ENCODE measurements at places on chromosomes 5 and 9.

DNA sequence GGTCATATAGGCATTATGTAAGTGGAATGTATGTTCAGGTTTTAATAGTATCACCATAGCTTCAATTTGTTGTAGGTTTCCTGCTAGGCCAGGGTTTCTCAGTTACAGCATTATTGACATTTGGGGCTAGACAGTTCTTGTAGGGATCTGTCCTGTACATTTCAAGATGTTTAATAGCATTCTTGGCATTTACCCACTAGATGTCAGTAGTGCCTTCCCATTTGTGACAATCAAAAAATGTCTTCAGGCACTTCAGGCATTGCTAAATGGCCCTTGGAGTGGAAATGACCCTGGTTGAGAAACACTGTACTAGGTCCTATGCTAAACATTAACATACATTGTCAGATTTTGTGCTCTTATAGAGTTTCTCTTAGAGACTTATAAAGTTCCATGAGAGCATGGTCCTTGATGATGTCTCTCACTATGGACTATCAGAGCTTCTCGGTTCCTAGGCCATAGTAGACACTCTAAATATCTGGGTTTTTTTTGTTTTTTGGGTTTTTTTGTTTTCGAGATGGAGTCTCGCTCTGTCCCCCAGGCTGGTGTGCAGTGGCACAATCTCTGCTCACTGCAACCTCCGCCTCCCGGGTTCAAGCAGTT is 1.4 kb downstream of the KIF20A start:
- DNase-seq = no peak

GRCh38 chr5:91378752-91379211 is 4.3 kb downstream of the ARRDC3 start:
- no peak for DNase-seq

GRCh38 chr5:126519637-126520592 is 75.1 kb downstream of the ALDH7A1 start:
- no peak for DNase-seq

DNA sequence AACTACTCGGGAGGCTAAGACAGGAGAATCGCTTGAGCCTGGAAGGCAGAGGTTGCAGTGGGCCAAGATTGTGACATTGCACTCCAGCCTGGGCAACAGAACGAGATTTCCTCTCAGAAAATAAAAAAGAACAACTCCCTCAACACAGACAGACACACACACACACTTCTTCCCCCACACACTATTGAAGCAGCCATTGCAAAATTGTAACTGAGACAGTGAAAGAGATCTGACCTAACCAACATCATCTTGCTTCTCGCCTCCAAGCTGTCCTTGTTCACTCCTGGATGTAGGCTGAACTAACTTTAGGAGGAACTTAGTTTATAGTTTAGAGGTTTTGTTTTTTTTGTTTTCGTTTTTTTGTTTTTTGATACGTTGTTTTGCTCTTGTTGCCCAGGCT is 13.0 kb upstream of the PLIN2 start:
- DNase-seq = no peak

- peak; percentile 18 for DNase-seq
These were observed 25.6 kb downstream of the CEP78 start for GRCh38 chr9:78261403-78262001.

DNA sequence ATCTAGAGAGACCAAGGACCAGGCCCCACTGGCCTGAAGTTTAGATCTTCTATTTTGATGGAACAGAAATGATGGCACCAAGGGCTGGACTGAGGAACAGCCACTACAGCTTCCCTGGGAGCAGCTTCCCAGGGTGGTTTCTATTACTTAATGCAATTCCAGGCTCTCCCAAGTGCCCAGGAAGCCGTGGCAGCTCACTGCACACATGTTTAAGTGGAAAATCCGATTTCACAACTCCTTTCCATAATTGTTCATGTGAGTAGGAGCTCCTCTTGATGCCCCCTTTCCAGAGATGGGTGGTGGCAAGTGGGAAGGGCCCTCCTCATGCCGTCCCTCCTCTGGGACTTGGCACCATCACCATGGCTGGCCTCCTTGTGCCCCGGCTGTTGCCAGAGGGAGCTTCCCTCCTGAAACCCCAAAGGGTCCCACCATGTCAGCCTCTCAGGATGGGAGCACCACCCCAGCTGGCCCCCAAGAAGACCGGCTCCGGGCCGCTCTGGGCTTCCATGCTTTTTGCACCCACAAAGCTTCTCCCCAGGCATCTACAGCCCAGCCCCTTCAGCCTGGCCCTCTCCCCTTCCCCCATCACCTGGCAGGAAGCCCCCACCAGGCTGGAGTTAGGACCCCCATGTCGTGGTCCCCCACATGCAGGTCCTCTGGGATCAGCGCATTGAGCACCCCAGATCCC is 9.1 kb upstream of the UBAC1 start:
- DNase-seq = no peak

DNA sequence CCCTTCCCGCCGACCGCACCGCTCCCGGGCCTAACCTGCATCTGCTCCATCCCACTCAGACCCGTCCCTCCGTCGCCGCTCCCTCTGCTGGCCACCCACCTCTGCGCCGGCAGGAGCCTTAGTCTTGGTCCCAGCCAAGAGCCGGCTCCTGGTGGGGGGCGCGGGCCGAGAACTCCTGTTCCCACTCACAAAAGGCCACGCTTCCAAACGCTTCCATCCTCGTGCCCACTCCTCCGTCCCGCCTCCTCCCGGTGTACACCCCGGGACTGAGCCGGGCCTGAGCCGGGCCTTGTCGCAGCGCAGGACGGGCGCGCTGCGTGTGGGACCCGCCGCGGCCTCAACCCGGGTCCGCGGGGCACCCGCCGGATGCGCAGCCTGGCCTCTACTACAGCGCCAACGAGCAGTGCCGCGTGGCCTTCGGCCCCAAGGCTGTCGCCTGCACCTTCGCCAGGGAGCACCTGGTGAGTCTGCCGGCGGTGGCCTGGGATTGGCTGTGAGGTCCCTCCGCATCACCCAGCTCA is 7.5 kb downstream of the ADAMTS13 start:
- DNase-seq = no peak

DNA sequence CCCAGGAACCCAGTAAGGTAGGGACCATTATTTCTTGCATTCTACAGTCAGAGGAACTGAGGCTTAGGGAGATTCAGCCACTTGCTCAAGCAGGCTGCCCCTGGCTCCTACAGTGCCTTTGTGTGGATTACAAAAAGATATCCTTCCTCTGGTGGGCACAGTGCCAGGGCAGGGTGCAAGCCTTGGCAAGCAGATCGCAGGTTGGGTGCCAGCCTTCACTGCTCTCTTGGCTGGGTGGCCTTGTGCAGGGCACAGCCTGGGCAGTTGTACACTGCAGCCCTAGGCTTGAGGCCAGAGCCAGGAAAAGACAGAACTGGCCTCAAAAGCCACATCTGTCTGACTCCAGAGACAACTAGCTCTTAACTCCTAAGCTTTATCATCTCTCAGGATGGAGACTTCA is 15.0 kb downstream of the DOCK2 start:
- no peak for DNase-seq

GRCh38 chr9:69243116-69243515 is 69.0 kb downstream of the TJP2 start:
- DNase-seq = no peak

DNA sequence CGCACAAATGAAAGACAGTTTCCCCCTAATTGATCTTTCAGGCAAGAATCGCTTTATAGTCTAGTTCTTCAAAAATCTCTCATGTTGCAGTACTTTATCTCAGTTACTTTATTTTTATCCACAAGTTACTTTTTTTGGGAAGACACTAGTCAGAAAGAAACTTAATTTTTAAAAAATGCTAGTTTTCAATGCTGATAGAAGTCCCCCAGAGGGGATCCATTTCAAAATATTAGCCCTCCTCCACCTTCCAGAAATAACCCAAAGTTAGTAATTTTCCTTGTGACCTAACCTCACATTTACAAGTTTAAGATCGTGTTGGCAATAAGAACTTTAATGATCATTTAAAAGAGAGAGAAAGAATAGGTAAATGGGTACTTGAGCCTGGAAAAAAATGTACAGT is 11.0 kb downstream of the C1QTNF3 start:
- no peak for DNase-seq

DNA sequence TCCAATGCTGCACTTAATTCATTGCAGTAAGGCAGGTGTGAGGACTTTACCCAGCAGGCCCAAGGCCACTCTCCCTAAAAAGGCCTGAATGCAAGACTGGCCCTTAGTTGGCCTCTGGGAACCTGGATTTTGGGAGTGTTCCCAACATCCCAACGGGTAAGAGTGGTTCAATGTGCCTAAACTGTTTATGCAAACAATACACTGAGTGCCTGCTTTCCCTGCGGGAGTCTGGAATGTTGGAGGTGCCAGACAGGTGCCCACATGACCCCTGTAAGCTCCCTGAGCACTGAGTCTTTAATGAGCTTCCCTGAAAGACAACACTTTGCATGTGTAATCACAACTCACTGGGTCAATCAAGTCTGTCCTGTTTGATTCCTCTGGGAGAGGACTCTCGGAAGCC is 37.4 kb downstream of the NSUN2 start:
- no peak for DNase-seq

DNA sequence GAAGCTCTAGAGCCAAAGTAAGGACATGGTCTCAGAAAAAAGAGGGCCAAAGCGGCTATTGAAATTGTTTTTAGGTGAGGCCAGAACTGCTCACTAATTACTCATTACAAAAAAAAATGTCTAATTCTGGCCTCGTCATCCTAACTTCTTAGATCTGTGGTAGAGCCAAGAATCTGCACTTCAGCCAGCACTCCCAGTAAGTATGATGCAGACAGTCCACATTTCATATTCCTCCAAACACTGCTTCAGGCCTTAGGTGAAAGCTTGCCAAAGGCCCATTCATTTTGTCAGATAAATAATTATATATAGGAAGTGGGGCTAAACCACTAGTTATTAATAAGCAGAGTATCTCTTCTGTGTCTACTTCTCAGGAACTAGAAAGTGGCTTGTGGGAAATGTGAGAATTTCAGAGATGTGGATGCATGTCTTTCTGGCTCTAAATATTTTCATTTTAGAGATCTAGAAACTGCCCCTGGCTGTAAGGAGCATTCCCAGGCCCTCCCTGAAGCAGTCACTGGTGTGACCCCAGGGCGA is 554.0 kb downstream of the TLE4 start:
- DNase-seq = no peak

- no peak for DNase-seq
These were observed 372.1 kb upstream of the RIOK2 start for GRCh38 chr5:97554977-97555643.

DNA sequence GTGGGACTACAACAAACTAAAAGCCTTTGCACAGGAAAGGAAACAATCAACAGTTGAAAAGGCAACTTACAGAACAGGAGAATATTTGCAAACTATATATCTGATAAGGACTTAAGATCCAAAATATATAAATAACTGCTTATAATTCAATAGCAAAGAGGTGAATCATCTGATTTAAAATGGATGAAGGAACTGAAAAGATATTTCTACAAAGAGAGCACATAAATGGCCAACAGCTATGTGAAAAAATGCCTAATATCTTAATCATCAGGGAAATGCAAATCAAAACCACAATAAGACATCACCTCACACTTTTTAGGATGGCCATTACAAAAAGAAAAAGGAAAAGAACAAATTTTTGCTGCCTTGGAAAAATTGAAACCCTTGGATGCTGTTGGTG is 100.4 kb downstream of the LURAP1L start:
- no peak for DNase-seq

DNA sequence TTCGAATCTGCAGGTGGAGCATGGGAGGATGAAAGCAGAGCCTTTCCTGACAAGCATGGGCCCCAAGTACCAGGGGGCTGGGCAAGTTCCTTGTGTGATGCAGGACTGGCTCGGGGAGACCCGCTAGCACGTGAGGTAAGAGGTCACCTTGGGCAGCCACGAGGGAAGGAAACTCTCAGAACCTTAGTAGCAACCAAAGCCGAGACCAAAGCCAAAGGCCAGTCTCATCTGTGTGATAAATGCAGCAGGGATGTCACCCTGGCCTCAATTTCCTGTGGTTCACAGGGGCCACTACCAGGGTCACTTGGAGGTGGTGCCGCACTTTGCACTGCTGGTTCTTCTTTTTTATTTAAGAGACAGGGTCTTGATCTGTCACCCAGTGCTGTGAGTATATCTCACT is 39.5 kb downstream of the PRRT1B start:
- DNase-seq = no peak

DNA sequence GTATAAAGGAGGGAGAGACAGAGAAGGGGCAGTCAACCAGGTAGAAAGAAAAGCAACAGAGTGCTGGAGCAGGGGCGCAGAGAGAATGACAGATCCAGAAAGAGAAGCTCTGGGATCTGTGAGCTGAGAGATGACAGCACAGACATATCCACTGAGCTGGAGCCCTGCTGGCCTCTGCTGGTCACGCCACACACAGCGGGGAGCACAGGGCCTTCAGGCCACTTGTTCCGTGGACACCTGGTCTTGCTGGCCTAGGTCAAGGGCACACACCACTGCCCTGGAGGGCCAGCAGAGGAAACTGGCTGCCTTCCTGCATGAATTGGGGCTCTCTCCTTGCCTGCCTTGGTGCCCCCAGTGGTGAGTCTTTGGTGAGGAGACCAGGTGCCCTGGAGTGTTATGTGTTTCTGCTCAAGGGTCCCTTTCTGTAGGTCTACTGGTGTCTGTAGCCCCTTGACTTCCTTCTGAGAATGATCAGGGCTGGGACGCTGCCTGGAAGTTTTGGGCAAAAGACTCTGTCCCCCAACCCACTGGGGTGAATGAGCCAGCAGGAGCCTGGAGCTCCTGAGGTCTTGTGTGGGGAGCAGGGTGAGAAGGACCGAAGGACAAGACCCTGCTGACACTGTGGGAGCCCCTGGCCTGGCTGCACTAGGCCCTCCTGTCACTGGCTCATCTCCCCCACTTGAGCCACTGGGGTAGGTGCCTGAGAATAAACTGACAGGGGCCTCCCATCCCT is 59.2 kb upstream of the ADAMTS2 start:
- no peak for DNase-seq

DNA sequence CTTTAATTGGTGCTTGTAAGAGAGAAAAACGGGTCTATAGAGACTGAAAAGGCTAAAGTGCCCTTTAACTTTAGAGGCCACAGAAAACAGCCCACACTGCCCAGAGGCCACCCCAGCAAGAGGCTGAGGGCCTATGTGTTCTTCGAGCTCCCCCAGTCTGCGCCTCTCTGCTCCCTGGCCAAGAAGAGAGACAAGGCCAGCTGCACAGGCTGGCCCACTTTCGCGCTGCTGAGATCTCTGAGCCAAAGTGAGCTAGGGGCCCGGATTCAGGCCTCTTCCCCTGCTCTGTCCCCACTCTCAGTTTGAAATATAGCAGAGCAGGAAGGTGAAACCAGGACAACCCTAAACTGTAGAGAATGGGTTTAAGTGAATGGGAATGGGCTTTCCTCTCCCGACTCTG is 132.0 kb upstream of the TRIM32 start:
- no peak for DNase-seq

GRCh38 chr9:4422495-4422894 is 67.8 kb upstream of the SLC1A1 start:
- no peak for DNase-seq

GRCh38 chr9:78023003-78023741 is 8.4 kb downstream of the GNAQ start:
- DNase-seq = no peak

DNA sequence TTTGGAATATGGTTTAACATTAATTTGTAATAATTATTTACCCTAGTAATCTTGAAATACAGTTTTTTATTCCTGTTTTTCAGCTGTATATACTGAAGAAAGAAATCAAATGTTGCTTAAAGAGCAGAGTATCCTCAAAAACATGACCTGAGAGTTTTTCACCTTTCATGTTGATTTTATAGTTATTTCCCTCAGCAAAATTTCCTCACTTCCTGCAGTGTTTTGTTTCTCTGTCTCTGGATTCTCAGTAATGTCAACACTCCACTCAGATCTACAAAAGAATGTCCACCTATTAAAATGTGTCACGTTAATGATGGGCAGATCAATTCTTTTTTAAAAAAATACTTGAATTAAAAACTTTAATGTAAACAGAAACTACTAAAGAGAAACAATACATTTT is 398.3 kb downstream of the ANXA1 start:
- no peak for DNase-seq
